ENCODE measurements at places on chromosomes 13 and 19. TPM values are rescaled to one million over a fixed set of nuclear protein-coding genes. Genes with fewer than 3 reads are reported as not detected.

SLC1A6 gene
- not detected for total RNA-seq

GRCh38 chr13:49996161-49996915 lies 504 bp upstream of the TRIM13 start:
- peak; percentile 95 for DNase-seq

- no peak for DNase-seq
Observed at GRCh38 chr19:2356036-2356646, 3.9 kb upstream of the TMPRSS9 start.

GRCh38 chr19:18496167-18496979 lies 25.5 kb downstream of the ELL start:
- DNase-seq: peak; percentile 33

MYDGF gene
- total RNA-seq: 26.3 TPM

GRCh38 chr19:6087074-6087571 lies 23.2 kb downstream of the RFX2 start:
- no peak for DNase-seq

DNA sequence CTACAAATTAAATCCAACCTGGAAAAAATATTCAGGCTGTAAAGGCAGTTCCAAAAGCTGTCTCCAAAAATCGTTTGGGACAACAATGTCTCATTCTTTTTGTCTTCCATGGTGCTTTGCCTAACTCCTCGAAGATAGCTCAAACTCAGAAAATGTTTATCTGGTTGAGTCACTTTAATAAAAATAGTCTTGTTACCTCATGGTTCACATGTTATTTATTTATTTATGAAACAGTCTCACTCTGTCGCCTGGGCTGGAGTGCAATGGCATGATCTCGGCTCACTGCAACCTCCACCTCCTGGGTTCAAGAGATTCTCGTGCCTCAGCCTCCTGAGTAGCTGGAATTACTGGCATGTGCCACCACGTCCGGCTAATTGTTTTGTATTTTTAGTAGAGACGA lies 4.9 kb upstream of the BRD4 start:
- no peak for DNase-seq

GRCh38 chr13:108346376-108346775 lies 76.9 kb downstream of the TNFSF13B start:
- DNase-seq: no peak

OR7A5 gene
- total RNA-seq: not detected

GRCh38 chr19:53868892-53869804 lies 1.5 kb downstream of the MYADM start:
- DNase-seq: peak; percentile 92

IGFL1 gene
- not detected for total RNA-seq

SRRM5 gene
- 0.30 TPM for total RNA-seq

DNA sequence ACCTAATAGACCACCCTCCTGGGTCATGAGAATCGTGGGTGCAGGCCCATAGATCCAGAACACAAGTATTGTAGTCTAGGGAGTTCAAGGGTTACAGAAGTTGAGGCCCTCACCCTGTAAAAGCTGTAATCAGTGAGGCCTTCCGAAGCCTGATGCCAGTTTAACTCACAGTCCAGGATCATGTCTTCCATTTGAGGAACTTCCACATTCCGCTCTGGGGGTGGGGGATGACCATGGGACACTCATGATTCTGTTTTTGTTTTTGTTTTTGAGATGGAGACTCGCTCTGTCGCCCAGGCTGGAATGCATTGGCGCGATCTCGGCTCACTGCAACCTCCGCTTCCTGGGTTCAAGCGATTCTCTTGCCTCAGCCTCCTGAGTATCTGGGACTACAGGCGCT lies 1.7 kb upstream of the RASIP1 start:
- DNase-seq: no peak

- no peak for DNase-seq
Observed at GRCh38 chr13:47408546-47409319, 511.9 kb upstream of the HTR2A start.

DNA sequence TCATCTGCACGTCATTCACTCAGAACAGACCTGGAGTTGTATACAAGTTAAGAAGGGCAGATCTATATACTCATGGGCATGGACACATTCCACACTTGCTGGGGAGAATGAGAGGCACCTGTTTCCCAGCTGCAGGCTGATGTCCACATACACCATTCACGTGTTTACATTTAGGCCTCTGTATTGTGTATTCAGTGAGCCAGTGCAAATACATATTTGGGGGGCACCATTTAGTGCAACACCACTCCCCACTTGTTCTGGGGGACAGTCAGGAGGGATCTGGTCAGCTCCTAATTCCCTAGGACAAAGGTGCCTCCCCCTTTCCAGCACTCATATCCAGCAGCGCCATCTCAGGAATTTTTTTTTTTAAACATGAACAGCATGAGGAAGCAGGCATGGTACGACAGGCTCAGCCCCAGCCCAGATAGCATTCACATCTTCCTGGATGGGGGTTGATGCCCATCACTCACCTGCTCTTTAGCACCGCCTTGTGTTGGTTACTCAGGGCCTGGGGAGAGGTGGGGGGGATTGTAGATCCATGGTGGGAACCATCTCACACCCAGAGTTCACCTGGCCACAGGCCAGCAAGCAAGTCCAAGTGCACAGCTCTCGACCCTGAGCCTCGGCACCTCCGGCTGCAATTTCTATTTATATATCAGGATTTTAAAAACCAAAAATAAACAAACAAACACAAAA lies 56.9 kb upstream of the ZNF254 start:
- DNase-seq: no peak

- DNase-seq: no peak
Observed at GRCh38 chr19:39082745-39083598, 1.2 kb upstream of the ACP7 start.

DNA sequence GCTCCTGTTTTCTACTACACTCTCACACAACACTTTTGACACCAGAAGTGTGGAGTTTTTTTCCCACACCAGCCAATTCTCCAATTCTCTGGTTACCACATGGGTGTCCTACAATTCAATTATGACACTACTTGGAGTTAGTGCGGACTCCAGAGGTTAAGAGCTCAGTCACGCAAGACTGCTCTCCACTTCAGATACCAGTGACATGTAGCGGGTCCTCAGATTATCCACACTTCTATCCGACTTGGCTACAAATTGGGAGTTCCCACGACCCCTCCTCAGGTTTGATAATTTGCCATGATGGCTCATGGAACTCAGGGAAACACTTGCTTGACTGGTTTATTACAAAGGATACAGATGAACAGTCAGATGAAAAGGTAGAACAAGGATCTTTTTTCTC lies 32.9 kb downstream of the PAN3 start:
- no peak for DNase-seq

CTXN1 gene
- total RNA-seq: 0.22 TPM

- no peak for DNase-seq
Observed at GRCh38 chr13:41520660-41521630, 63.6 kb downstream of the RGCC start.

ZNF417 gene
- 10.6 TPM for total RNA-seq

- no peak for DNase-seq
Observed at GRCh38 chr13:109114162-109114561, 484.8 kb downstream of the MYO16 start.

DNA sequence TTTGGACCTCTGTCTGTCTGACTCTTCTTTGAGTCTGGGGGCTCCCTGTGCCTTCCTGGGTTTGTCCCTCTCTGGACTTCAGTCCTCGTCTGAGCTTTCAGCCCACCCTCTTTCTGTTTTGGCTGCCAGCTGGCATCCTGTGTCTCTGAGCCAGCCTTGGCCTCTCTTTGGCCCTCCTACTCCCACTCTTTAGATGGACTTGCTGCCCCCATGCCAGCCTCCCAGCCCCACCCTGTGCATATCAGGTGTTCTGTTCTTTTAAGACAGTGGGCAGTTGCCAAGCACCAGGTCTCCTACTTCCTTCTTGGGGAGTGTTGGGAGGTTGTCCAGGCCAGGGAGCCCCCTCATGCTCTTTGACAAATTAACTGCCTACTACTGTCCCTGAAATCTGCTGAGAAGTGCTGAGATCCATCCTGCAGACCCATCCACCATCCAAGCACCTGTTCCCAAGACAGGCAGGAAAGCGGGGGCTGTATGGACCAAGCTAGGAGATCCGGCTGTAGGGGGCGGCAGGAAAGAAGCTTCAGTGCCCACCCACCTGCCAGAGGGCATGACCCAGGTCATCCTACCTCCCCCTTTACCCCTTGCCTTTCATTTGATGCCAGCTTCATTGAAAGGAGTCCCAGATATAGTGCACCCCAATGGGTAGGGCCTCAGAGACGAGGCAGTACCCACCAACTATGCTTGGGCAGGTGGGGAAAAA lies 9.6 kb downstream of the CIC start:
- no peak for DNase-seq

CFAP97D2 gene
- total RNA-seq: not detected

FKBP8 gene
- 153 TPM for total RNA-seq

CCL25 gene
- total RNA-seq: not detected

TBXA2R gene
- 2.3 TPM for total RNA-seq
